Heart right ventricle (tissue), 16 donors: ENCODE measurements at places on chromosomes 13 and 19.
A peak's percentile ranks its signal among the peaks of the same experiment; 100 is the strongest.

DNA sequence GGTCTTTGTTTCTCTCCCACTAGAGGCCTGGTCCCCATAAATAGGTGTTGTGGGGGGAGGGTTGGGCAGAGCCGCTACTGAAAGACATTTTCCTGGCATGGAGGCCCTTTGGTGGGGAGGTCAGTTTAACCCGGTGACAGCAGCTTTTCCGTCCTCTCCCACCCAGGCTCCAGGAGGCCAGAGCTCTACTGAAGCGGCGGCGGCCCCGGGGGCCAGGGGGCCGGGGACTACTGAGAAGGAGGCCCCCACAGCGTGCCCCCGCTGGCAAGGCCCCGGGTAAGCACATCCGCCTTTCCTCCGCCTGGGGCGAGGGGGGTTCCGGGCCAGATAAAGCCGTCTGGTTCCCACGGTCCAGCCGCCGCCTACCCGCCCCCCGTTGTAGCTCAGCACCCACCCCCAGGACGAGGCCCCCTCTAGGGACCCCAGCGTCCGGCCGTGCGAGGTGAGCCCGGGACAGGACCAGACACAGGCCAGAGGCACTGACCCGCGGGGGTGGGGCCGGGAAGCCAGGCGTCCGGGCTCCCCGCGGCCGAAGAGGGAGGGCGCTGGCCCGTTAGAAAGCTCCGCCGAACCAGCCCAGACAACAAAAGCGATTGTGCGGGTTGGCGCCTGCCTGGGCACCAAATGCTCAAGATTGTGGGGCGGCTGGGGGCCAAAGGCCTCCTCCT is 1.1 kb upstream of the LTBP4 start:
- peak; percentile 71 for DNase-seq
- H3K36me3 ChIP-seq, result no peaks in the 10 kb centered on the region
- peak overlapping the region; percentile 22 for H3K4me3 ChIP-seq
- peaks cover 64% of the 10 kb centered on the region for H3K4me1 ChIP-seq
- H3K27me3 ChIP-seq, result peaks cover 73% of the 10 kb centered on the region
- H3K27ac ChIP-seq, result peak overlapping the region; percentile 87

DNA sequence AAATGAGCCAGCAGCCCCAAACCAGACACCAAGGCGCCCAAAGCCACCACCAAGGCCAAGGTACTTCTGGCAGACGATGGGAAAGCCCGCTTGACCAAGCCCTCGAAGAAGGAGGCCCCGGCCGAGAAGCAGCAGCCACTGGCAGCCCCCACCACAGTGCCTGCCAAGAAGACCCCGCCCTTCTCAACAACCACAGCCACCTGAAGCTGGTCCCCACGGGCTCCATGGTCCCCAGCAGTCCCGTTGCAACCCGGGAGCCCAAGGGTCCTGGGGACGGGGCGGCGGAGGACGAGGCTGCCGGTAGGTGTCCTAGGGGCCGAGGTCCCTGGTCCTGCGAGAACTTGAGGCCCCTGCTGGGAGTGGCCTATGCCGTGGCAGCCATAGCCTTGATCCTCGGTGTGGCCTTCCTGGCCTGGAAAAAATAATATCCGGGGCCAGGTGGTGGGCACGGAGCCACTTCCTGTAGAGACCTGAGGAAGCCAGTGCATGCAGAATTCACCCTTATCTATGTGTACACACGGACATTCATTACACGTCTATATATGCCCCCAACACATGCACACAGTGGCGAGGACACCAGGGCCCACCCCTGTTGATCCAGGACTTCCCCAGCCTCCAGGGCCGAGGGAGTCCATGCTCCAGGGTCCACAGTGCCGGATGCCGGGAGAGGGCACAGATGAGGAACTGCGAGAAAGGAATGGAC is 13.8 kb downstream of the C1QTNF9 start:
- no peak for DNase-seq
- peaks cover 32% of the 10 kb centered on the region for H3K27me3 ChIP-seq
- H3K36me3 ChIP-seq, result no peaks in the 10 kb centered on the region

- peaks cover 19% of the 10 kb centered on the region for H3K4me1 ChIP-seq
- no peaks in the 10 kb centered on the region for H3K36me3 ChIP-seq
- DNase-seq, result no peak
- no peak overlapping the region for H3K27ac ChIP-seq
Measured at GRCh38 chr13:21698817-21699679, 28.2 kb downstream of the FGF9 start.

- H3K4me3 ChIP-seq, result no peak overlapping the region
- no peak overlapping the region for H3K27ac ChIP-seq
- H3K4me1 ChIP-seq, result no peaks in the 10 kb centered on the region
- no peaks in the 10 kb centered on the region for H3K27me3 ChIP-seq
- no peak for DNase-seq
- H3K36me3 ChIP-seq, result no peaks in the 10 kb centered on the region
Measured at GRCh38 chr13:81493144-81493543, 1152.2 kb upstream of the SPRY2 start.

DNA sequence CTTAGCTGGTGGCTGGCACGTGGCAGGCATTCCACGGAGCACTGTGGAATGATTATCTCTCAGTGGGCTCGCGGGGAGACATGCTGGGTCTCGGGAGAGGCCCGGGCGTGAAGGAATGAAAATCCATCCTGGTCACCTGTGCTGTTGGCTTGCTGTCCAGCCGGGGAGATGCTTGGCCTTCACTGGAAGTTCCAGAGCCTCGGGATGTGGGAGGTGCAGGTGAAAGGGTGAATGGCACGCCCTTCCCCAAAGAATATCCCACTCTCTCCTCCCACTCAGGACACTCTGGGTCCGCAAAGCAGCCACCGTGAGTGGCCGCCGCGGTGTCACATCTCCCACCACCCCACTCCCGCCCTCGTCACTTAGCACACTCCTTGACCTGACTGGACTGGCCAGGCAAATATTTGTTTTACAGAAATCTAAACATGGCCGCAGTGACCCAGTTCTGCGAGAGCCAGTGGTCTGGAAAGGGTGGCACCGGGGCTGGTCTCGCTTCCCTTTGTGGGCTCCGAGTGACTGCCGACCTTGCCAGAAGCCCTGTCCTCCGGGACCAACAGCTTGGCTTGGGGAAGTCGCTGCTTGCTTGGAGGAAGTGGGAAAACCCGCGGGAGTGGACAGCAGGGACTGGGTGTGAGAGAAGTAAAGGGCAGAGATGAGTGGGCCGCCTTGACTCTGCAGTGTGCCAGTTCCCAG is 8.0 kb downstream of the DPP9 start:
- no peak overlapping the region for H3K27ac ChIP-seq
- no peak for DNase-seq
- no peak overlapping the region for H3K4me3 ChIP-seq
- peaks cover 11% of the 10 kb centered on the region for H3K4me1 ChIP-seq
- no peaks in the 10 kb centered on the region for H3K27me3 ChIP-seq

- H3K4me1 ChIP-seq, result no peaks in the 10 kb centered on the region
- no peak for DNase-seq
Measured at GRCh38 chr13:76656056-76656455, 230.1 kb downstream of the KCTD12 start.

- no peak overlapping the region for H3K4me3 ChIP-seq
- no peaks in the 10 kb centered on the region for H3K4me1 ChIP-seq
- H3K27ac ChIP-seq, result no peak overlapping the region
- H3K36me3 ChIP-seq, result no peaks in the 10 kb centered on the region
Measured at GRCh38 chr13:101155920-101156319, 260.4 kb downstream of the NALCN start.

DNA sequence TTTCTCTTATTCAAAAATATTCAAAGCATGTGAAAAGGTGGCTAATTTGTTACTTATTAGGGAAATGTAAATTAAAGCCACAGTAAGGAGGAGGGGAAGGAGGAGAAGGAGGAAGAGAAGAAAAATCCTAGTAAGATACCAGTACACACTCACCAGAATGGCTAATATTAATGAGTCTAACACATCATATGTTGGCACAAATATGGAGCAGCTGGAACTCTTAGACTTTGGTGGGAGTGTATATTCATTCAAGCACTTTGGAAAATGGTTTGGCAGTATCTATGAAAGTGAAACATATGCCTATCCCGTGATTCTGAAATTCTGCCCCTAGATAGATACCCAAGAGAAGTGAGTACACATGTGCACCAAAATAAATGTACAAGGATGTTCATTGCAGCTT is 38.1 kb upstream of the RGCC start:
- H3K36me3 ChIP-seq, result no peaks in the 10 kb centered on the region
- no peaks in the 10 kb centered on the region for H3K4me1 ChIP-seq
- H3K27ac ChIP-seq, result no peak overlapping the region
- DNase-seq, result no peak
- no peak overlapping the region for H3K4me3 ChIP-seq

DNA sequence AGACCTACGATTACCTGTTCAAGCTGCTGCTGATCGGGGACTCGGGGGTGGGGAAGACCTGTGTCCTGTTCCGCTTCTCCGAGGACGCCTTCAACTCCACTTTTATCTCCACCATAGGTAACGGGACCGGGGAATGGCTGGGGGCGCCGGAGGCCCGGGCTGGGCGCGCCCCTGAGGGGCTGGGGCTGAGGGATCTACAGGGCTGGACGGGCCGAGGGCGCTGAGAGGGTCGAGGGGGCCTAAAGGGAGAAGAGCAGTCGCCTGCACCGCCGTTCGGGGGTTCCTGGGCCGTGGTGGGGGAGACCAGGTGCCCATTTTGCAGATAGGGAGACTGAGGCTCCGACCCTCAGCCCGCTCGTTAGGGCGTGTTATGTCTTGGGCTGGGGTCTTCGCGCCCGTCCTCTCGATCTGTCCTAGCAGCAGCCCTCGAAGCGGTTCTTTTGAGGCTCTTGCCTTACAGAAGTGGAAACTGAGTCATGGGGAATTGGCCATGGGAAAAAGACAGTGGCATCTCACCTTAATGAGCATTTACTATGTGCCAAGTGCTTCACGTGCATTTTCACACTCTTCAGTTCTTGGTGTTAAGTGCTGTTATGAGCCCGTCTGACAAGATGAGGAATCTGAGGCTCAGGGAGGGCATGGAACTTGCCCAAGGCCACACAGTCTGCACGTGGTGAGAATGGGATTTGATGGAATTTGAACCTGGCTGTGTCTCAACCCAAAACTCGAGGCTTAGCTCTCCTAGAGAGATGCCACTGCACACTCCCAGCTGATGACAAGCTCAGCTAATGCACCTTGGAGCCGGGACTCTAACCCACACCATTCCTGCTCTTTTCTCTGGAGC is 442 bp downstream of the RAB8A start:
- peak overlapping the region; percentile 64 for H3K4me3 ChIP-seq
- peak overlapping the region; percentile 93 for H3K27ac ChIP-seq
- H3K27me3 ChIP-seq, result no peaks in the 10 kb centered on the region

GRCh38 chr19:34603003-34603402 is 74.0 kb downstream of the SCGB2B2 start:
- H3K36me3 ChIP-seq, result no peaks in the 10 kb centered on the region
- DNase-seq, result no peak
- no peak overlapping the region for H3K27ac ChIP-seq
- H3K4me1 ChIP-seq, result no peaks in the 10 kb centered on the region
- no peaks in the 10 kb centered on the region for H3K27me3 ChIP-seq
- H3K4me3 ChIP-seq, result no peak overlapping the region

- H3K27ac ChIP-seq, result no peak overlapping the region
- no peaks in the 10 kb centered on the region for H3K27me3 ChIP-seq
- H3K4me3 ChIP-seq, result no peak overlapping the region
- H3K36me3 ChIP-seq, result no peaks in the 10 kb centered on the region
Measured at GRCh38 chr13:96621634-96622183, 372.6 kb downstream of the OXGR1 start.

DNA sequence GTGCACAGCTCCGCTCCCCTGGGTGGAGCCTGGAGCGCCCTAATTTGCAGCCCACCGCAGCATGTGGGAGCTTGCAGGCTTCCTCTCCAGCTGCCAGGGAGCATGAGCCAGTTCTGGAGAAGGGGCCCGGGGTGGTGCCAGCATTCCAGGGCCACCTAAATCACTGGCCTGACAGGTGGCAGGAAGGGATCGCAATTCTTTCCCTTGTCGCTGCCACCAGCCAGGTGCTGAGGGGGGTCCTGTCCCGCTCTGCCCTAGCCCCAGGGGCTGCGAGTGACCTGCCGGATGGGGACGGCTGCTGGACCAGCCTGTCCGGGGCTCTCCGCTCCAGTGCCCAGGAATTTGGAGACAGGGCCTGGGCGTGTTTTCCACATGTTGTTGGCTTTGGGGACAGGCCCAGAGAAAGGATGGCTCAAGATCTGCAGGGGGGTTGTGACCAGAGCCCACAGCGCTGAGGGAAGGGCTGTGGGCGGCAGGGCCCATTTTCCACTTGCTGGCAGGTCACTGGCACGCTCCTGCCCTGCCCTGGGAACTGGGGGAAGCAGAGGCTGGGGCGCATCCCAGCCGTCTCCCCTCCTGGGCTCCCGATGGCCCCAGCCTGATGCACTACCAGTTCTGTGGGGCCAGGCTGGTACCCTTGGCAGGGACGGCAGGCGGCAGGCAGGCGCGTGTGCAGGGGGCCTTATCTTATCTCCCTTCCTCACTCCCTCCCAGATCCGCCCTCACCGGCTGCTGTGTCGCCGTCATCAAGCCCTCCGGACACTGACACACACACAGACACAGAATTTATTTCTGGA is 9.5 kb downstream of the NDUFA11 start:
- H3K36me3 ChIP-seq, result peaks cover 29% of the 10 kb centered on the region
- peak; percentile 66 for DNase-seq
- H3K27me3 ChIP-seq, result peaks cover 10% of the 10 kb centered on the region
- H3K27ac ChIP-seq, result peak overlapping the region; percentile 97
- no peak overlapping the region for H3K4me3 ChIP-seq
- H3K4me1 ChIP-seq, result peaks cover 47% of the 10 kb centered on the region

- no peak overlapping the region for H3K27ac ChIP-seq
- no peak overlapping the region for H3K4me3 ChIP-seq
- no peaks in the 10 kb centered on the region for H3K27me3 ChIP-seq
- no peak for DNase-seq
- no peaks in the 10 kb centered on the region for H3K36me3 ChIP-seq
Measured at GRCh38 chr13:90502762-90503161, 844.7 kb upstream of the MIR17HG start.

- peaks cover 40% of the 10 kb centered on the region for H3K36me3 ChIP-seq
- no peaks in the 10 kb centered on the region for H3K27me3 ChIP-seq
- H3K4me1 ChIP-seq, result peaks cover 8% of the 10 kb centered on the region
- H3K27ac ChIP-seq, result no peak overlapping the region
Measured at GRCh38 chr19:1366899-1367870, 16.5 kb upstream of the NDUFS7 start.

- H3K4me3 ChIP-seq, result no peak overlapping the region
- H3K27ac ChIP-seq, result no peak overlapping the region
- H3K4me1 ChIP-seq, result peaks cover 22% of the 10 kb centered on the region
- H3K27me3 ChIP-seq, result peaks cover 30% of the 10 kb centered on the region
- DNase-seq, result no peak
- H3K36me3 ChIP-seq, result no peaks in the 10 kb centered on the region
Measured at GRCh38 chr19:45866400-45867176, 2.5 kb downstream of the FOXA3 start.
